ENCODE measurements at places on chromosomes 7 and 10. TPM values are rescaled to one million over a fixed set of nuclear protein-coding genes. Genes with fewer than 3 reads are reported as not detected.

Gene THSD7A
- not detected for total RNA-seq

DNA sequence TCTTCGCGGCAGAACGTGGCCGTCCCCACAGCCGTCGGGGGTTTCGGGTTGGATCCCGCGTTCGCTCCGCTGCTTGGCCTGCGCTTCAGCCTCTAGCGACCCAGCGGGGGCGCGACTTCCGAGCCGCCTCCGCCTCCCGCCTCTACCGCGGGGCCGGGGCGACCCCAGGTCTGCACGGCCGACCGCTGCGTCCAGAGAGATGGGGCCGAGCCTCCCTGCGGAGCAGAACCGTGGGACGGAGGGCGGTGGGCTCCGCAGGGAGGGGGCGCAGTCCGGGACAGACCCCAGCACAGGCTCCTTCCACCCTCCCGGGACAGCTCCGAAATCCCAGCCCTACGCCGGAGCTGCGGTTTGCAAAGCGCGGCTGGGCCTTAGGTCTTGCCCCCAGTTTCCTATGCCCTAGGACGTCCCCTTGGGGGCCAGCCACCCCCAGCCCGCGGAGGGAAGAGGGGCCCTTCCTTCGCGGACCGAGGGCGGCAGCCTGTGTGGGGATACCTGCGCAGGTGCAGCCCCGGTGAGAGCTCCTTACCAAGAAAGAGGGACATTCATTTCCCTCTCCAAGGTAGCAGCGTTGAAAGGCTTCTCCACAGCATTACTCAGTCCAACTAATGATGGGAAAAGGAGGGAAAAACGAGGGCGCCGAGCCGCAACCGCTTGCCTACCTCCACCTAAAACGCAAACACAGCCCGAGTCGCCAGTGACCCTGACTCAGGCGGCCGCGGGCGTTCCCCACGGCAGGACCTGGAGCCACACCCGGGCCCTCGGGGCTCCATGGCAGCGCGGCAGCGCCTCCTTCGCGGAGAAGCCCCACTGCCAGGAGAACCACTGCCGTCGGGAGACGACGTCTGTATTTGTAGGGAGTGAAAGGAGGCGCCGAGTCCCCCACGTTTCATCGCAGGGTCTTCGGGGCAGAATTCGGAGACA lies 115.7 kb downstream of the BMS1 start:
- no peak for DNase-seq

Gene CUZD1
- total RNA-seq: 2.5 TPM

DNA sequence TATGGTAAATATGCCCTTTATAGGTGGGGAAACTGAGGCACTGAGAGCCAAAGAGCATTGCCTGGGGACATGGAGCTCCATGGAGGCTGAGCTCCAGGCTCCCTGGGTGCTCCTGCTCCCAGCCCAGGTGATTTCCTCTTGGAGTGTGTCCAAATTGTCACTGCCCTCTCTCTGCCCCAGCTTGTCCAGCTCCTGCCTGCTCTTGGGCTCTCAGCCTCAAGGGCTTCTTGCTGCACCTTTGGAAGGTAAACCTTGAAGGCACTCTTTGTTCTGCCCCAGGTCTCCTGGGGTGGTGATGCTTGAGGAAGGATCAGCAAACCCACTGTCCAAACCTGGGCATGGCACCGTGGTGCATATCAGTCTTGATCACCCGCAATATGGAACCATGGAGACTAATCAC lies 166.1 kb downstream of the RPS24 start:
- no peak for DNase-seq

Gene PSMA2
- total RNA-seq: 218 TPM

GRCh38 chr7:133688483-133689239 lies 435.8 kb downstream of the EXOC4 start:
- DNase-seq: no peak

DNA sequence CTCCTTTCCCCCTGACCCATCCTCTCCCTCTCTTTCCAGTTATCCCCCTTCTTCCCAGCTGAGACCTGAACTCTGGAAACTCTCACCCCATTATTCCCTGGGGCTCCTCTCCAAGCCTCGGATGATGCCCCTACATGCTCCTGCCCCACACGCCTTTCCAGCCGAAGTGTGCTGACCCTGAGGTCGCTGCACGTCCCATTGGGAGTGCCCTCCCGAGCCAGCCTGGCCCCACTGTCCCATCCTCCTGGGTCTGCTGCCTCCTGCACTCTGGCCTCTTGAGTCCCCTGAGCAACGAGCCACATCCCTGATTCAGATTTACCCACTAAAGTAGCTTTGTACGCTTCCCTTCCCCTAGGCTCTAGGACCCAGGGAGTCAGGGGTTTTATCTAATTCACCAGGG lies 87.4 kb downstream of the TCERG1L start:
- no peak for DNase-seq

- DNase-seq: no peak
Observed at GRCh38 chr10:49668684-49669083, 10.8 kb upstream of the C10orf53 start.

- DNase-seq: no peak
Observed at GRCh38 chr7:37993060-37993501, 72.6 kb downstream of the EPDR1 start.

Gene R3HCC1L
- total RNA-seq: 18.4 TPM

GRCh38 chr10:56823849-56824248 lies 462.8 kb upstream of the ZWINT start:
- no peak for DNase-seq

DNA sequence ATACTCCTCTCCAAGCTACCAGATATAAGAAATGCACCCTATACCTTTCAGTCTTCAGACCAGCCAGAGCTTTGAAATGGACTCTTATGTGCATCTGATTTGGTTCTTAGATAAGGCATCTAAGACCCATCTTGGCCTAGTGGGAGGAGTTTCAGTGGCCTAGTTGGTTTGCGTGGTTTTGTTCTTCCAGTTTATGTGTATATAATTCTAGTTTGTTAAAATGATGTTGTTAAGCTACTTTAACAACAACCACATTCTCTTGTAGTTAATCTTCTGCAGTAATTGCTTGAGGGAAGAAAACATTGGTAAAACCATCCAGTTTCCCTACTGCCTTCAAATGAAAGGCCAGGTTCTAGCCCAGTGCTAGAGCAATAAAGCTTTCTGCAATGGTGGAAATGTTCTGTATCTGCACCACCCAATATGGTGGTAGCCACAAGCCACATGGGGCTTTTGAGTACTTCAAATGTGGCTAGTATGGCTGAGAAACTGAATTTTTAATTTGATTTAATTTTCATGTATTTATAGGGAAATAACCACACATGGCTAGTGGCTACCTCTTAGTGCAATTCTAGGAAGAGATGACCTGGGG lies 66.3 kb downstream of the KLHDC10 start:
- DNase-seq: no peak
